Tibial nerve (tissue), 4 donors: ENCODE measurements at places on chromosomes 13 and 19. TPM values are rescaled to one million over a fixed set of nuclear protein-coding genes. Genes with fewer than 3 reads are reported as not detected.

DNA sequence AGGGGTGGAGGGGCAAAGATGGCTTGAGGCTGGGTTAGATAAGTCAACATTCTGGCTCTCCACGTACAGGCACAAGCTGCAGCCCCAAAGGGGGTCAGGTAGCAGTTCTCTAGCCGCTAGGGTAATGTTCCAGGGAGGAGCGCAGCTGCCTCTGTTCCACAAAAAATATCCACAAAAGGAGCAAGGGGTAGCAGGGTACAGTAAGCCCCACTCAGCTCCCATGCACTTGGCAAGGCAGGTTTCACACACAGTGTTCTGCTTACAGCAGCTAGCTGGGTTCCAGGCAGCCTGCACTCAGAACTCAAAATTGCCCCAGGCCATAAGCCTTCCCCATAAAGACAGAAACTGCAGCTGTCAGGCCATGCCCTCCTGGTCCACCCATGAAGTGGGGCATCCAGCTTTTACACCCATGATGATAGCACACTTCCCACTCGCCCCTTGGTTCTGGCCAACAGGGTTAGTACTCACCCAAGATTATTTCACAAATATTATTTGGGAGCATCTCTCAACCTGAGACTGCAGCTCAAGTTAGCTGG is 130.0 kb downstream of the CYSLTR2 start:
- no peak for DNase-seq

DNA sequence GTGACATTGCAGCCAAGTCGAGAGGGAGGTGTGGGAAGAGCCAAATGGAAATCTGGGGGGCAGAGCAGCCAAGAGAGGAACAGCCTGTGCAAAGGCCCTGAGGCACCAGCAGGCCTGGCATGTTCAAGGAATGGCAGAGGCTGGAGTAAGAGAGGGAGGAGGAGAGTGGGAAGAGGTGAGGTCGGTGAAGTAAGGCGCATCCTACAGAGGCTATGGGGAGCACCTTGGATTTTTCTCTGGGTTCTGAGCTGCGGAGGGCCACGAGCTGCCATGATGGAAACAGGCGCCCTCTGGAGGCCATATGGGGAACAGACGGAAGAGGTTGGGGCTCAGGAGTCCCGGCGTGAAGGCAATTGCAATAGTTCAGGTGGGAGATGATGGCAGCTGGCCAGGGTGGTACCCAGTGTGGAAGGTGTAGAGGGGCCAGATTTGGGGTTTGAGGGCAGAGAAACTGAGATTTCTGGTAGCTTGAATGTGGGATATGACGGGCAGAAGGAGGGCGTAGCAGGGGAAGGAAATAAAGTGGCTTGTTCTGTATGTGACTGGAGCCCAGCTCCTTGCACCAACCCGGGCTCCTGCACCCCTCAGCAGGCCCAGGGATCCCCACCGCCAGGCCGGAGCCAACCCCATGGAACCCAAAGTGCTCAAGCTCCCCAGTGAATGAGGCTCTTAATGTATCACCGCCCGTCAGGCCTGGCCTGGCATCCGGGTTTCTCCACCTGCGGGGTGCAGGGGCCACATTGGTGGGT is 20.5 kb upstream of the STRN4 start:
- DNase-seq: no peak

DNA sequence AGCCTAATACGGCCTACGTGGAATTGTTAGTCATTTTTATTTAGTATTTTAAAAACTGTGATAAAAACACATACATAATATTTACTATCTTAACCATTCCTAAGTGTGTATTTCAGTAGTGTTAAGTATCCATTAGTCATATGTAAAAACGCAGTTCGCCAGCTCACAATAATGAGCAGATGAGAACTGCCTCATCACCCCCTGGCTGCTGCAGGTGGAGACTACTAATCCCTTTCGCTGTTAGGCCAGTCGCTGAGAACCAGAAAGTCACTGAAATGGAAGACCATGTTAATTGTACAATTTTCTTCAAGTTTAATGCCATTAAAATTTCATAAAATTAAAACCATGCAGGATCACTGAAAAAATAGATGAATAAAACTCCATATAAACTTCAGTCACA is 1.6 kb downstream of the ESD start:
- no peak for DNase-seq

DNA sequence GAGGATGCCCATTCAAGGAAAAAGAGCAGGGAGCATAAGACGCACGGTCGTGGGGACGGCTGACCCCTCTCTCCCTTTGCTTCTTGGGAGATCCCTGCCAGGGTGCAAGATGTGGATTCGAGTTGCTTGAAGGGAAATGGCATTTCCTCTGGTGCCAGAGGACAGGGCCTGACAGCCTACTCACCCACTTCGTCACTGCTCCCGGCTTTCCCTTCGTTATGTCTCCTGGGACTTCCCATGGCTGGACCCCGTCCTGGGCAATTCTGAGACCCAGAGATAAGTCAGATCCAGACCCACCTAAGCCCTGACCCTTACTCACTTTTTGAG is 1.2 kb downstream of the TBC1D17 start:
- no peak for DNase-seq

- no peak for DNase-seq
These were observed 97.2 kb upstream of the IPO5 start for GRCh38 chr13:97856304-97856675.

GRCh38 chr13:23630349-23631093 is 60.3 kb downstream of the TNFRSF19 start:
- DNase-seq: no peak

DNA sequence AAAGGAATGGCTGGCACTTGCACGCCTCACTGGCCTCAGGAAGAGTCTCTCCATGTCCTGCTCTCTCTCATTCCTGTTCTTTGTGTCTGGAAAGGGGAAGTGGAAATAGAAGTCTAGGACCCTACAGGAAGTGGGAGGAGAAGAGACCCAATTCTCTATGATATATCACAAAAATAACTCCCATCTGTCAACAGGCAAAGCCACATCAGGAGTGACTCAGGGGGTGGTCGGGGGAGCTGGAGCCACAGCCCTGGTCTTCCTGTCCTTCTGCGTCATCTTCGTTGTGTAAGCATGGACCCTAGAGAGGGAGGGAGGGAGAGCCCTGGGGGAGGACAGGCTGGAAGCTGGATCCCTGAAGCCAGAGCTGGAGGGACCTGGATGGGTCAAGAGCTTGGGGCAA is 3.0 kb downstream of the SIGLEC9 start:
- peak; percentile 38 for DNase-seq

- DNase-seq: no peak
These were observed 6.1 kb downstream of the HAUS8 start for GRCh38 chr19:17069193-17069592.

- peak; percentile 57 for DNase-seq
These were observed 31.1 kb downstream of the NFIC start for GRCh38 chr19:3397266-3398022.

DNA sequence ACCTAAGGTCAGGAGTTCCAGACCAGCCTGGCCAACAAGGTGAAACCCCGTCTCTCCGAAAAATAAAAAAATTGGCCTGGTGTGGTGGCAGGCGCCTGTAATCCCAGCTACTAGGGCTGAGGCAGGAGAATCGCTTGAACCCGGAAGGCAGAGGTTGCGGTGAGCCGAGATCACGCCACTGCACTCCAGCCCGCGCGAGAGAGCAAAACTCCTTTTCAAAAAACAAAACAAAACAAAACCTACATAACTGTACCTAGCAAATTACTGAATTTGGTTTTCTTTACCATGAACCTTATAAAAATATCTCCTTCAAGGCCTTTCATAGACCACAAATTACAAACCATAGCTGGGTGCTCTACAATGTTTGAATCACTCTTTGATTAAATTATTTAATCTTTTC is 760 bp downstream of the ZNF91 start:
- no peak for DNase-seq

DNA sequence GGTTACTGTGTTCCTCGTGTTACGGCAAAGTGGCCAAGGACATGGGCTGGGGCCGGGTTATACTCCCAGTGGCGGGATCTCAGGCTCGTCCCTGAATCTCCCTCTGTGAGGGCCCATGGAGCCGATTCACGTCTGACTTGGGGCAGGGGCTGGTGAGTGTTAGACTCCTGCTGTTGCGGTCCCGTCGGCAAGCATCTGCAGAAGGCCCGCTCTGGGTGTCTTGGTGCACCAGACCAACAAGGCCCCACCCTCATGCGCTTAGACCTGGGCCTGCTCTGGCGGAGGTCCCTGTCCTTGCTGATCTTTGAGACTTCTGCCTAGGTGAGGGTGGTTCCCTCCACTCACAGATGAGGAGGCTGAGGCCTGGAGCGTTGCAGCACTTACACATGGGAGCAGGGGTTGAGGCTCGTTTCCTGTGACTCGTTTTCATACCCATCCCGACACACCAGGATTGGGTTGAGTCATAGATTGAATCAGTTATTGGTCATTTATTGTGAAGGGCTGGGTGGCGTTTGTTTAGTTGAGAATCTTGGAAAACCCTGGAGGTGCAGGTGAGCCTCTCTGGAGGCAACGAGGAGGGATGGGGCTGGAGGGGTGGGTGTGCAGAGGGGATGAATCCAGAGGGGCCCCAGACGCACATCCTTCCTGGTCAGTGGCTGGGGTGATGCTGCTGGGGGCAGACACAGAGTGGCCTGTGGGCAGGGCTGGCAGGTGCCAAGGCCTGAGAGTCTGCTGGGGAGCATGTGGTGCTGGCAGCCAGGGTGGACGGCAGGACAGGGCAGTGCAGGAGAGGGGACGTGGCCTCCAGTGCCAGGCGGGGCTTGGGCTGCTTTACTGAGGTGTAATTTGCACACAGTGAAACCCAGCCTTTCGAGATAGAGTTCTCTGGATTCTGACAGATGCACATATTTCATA is 4.6 kb downstream of the EPN1 start:
- no peak for DNase-seq

DNA sequence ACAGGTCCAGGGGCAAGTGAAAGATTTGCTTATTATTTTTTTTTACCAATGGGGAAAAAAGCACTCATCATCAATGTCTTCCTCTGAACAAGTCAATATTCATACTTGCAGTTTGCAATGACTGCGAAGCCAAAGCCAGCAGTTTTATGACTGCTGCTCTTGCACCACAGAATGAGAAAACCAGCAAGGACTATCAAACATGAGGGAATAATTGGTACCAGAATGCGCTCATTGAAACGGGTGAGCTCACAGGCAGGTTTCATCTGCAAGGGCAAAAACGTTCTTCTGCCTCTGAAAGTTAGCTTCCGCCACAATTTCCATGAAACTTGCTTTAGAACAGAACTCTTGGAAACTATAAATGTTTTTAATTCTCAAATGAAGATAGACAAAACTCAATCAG is 5.5 kb downstream of the DLEU7 start:
- DNase-seq: no peak

DNA sequence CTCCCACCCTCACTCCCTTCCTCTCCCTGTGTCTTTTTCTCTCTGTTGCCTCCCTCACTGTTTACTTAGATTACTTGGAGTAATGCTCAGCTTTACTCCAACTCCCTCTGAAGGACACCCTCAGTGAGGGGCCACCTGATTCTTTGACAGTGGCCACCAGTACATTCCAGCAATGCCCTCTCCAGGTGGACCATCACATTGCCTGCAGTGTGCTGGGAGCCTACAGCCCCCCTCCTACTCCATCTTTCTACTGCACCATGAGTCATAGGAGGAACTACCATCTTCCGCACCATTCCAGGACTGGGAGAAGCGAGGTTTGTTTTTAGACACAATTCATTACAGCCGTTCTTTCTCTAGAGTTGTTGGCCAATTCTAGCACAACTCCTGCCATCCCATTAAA is 96.6 kb upstream of the POSTN start:
- no peak for DNase-seq

GRCh38 chr13:76936763-76937162 is 11.5 kb upstream of the ACOD1 start:
- DNase-seq: no peak

Gene HIPK4
- total RNA-seq: 0.60 TPM

Gene DKKL1
- not detected for total RNA-seq

Gene TGFBR3L
- not detected for total RNA-seq

Gene GRIN3B
- not detected for total RNA-seq

Gene UHRF1
- 7.2 TPM for total RNA-seq
